Activated T-cell treated with anti-CD3 and anti-CD28 coated beads for 1 hour (primary cell): ENCODE measurements at places on chromosomes 3 and 15.

- no peak for DNase-seq
These were observed 42.4 kb downstream of the ACAN start for GRCh38 chr15:88845616-88846015.

DNA sequence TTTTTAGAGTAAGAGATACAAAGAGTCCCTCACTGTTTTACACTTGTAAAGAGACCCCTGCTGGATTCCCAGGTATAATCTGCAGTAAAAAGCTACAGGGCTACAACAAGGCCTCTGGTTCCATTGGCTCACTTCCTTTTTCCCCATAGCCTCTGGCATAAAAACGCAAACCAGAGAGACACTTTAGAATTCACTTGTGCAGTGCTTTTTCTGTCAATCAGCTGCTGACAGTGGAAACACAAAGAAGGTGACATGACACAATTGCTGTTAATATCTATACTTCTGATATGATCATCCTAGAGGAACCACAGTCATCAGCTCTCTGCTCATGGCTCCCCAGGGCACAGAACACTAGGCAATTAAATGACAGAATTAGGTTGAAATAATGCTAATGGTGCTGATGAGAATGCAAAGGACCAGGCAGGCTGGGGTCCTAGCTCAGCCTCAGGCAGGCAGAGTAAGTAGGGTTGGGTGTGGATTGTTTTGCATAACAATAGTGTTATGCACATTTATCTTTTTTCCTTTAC lies 667.9 kb upstream of the CFAP20DC start:
- DNase-seq: no peak

DNA sequence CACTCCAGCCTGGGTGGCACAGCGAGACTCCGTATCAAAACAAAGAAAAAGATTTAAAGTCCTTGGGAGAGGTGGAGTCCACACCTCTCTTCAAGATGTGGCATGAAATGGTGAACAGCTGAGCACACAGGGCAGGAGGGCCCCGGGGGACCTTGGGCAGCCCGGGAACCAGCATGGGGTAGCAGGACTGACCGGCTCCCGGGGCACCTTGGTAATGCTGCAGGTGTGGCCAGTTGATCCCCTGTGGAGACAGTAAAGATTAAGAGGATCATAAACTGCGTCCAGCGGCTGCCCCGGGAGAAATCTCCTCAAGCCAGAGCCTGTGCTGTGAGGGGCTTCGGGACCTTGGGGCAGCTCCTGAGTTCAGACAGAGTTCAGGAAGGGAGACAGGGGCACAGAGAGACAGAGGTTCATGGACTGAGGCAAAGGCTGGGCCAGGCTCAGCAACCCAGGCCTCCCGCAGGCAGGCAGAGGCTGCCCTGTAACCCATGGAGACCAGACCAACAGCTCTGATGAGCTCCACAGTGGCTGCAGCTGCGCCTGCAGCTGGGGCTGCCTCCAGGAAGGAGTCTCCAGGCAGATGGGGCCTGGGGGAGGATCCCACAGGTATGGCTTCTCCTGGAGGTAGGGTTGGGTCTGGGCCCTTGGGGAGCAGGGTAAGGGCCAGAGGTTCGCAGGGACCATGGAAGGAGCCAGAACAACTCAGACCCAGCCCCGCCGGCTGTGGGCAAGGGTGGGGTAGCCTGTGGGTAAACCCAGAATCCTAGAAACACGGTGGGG lies at the start of gene NR2E3:
NR2E3 (plus strand) TSS at position 299 of the 780 bp plus-strand sequence; CDS start at position 489, 190 bp downstream.
- no peak for DNase-seq

GRCh38 chr15:80820092-80820491 lies 40.9 kb downstream of the CEMIP start:
- DNase-seq: no peak

GRCh38 chr15:65824941-65825544 lies 33.0 kb upstream of the DENND4A start:
- no peak for DNase-seq

DNA sequence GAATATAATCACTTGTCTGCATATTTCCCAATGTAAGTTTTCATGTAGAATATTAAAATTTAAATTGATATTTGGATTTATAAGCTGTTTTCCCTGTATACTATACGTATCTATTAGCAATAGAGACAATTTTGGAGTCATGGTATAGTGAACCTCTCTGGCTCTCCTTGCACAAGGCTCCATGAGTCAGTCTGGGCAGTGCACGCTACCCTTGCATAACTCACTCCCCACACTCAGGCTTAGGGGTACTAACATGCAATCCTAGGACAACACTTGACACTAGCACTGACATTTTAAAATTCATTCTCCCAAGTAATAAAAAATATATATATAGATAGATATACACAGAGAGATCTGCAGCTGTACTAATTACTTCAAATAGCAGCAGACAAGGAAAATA lies 39.2 kb downstream of the SLC24A1 start:
- DNase-seq: no peak

DNA sequence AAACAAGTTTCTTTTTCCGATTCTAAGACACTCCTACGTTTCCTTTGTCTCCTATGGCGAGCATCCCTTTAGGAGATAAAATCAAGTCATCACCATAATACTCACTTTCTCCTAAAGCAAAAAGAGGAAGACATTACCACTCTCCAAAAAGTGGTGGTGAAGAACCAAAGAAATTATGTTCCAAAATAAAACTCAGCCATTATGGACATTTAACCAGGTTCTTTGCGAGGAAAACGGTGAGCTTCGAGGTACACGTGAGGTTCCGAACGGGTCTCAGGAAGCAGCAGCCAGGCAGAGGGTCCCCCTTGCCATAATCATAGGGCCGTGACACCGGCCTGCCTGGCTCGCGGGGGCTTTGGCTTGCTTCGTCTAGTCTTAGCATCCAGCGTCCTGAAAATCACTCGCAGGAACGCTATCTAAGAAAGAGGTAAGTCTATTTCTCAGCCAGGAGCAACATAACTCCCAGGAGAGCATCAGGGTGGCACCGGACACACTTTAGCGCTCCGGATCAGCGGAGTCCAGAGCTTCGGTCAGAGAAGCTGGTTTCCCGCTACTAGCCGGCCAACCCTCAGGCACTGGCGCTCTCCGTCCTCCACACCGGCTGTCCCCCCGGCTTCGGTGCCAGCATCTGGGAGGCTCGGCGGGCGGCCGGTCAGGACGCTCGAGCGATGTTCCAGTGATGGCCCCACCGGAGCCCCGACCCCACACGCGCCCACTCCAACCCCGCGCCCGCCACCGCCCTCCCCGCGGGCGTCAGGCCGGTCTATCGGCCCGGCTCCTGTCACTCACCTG lies 581 bp downstream of the IP6K1 start:
- DNase-seq: no peak

DNA sequence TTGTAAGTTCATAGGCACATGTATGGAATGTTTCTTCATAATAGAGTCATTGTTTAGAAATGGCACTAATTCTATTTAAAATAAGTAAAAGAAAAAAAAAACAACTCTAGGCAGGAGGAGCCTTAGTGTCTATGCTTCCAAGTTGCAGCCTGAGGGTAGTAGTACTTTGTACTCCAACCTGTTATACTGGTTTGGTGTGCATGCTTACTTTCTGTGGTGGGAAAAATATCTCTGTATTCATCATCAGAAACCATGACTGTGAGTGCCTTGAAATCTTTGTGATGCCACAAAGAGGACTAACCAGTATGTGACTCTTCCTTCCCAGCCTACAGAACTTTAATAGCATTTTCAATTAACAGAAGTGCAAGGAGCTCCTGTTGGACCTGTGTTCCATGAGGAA lies 4.4 kb downstream of the NAALADL2 start:
- DNase-seq: no peak

GRCh38 chr3:44511238-44511566 lies 33.7 kb upstream of the ZNF445 start:
- DNase-seq: no peak

DNA sequence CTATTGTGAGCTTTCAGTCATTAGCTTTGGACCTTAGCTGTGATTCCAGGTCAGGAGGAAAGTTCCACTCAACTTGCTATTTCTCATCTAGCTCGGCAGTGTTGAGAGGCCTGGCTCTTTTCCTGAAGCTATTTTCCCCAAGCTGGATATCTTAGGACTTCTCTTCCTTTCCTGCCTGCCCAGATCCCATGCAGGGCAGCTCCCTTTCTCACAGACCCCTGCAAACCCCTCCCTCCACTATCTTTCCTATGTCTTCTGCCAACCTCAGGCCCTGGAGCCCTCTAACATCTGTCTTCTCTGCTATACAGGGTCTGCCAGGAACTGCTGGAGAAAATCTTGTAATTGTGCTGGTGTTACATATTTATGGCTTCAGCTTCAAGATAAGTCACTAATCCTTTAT lies 49.6 kb downstream of the SH3GL3 start:
- DNase-seq: no peak

GRCh38 chr3:97778152-97778551 lies 13.6 kb downstream of the ARL6 start:
- DNase-seq: no peak

GRCh38 chr15:40239693-40240618 lies 1.1 kb downstream of the PAK6 start:
- no peak for DNase-seq
